ENCODE measurements at places on chromosomes 12 and 14. TPM values are rescaled to one million over a fixed set of nuclear protein-coding genes. Genes with fewer than 3 reads are reported as not detected.

- peak; percentile 22 for DNase-seq
These were observed 321.4 kb upstream of the LRFN5 start for GRCh38 chr14:41285186-41285748.

GRCh38 chr14:61147381-61147821 lies 133.7 kb downstream of the TMEM30B start:
- no peak for DNase-seq

GRCh38 chr12:3171195-3171591 lies 94.0 kb downstream of the TSPAN9 start:
- no peak for DNase-seq

GRCh38 chr14:55881577-55882241 lies 236.5 kb upstream of the PELI2 start:
- DNase-seq = no peak

- DNase-seq = no peak
These were observed 91.4 kb upstream of the FLRT2 start for GRCh38 chr14:85438481-85438942.

DNA sequence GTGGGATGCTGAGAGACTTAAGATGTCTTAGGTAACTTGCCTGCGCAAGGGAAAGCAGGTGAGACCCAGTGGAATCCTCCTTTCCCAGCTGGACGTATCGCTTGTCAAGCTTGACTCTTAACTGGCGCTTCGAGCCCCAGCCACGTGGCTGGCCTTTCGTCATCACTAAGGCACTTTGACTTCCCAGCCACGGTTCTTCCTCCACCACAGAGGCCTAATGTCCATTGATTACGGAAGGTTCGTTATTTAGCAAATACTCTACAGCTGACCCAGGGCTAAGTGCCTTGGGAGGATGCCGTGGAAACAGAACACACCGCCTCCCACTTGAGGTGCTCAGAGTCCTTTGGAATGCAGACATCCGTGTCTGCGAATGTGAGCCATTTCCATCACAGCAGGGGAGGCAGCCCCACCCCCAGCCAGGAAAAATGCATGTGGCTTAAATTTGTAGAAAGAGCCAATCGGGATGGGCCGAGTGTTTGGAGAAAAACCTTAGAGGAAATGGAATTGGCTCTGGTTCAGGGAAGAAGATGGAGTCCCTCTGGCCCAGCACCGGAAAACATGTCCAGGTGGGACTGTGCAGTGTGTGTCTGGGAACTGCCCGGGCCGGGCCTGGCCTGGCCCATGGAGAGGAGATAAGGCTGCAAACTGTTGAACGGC lies 115.7 kb downstream of the PLXNC1 start:
- DNase-seq = no peak

GRCh38 chr12:119102714-119103113 lies 76.0 kb upstream of the HSPB8 start:
- DNase-seq = no peak

The PROX2 gene
- total RNA-seq = 0.27 TPM

DNA sequence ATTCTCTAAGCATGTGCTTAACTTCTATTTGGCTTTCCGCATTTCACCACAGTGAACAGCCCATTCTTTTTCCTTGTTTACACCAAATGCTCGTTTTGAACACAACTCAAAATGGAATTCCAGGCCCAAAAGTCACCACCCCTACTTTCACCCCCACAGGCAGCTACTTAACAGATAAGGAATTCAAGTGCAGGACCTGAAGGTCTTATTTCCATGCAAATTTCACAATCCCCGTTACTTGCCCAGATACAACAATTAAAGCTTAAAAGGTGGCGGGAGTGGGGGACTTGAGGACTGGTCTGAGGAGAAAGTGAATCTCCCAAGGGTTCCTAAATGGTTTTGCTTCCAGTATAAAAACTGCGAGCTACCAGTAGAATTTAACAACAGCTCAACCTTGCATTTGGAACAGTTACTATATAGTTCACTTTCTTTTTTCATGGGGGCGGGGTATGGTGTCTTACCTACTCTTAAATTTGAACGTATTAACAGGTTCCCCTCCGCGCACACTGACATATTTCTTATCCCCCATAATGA lies 3.7 kb downstream of the USP44 start:
- DNase-seq = peak; percentile 31

DNA sequence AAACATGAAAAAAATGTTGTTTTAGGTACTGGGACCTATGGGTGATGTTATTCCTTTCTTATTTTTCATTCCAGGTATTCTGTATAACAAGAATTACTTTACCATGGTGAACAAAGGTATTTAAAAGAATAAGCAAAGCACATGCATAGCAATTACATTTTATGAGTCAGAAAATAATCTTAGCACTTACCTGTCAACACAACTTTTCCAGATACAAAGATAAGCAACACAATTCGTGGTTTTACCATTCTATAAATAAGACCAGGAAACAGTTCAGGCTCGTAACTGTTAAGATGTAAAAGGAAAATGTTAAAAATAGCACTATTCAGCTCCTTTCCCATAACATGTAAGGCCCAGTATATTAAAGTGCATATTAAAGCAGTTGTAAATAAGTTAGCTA lies 12.3 kb upstream of the ATG14 start:
- DNase-seq = no peak

GRCh38 chr12:70774055-70774454 lies 136.8 kb upstream of the PTPRB start:
- DNase-seq = no peak

The P3H3 gene
- 13.2 TPM for total RNA-seq

- DNase-seq = no peak
These were observed 6.6 kb upstream of the PTHLH start for GRCh38 chr12:27979145-27979544.

DNA sequence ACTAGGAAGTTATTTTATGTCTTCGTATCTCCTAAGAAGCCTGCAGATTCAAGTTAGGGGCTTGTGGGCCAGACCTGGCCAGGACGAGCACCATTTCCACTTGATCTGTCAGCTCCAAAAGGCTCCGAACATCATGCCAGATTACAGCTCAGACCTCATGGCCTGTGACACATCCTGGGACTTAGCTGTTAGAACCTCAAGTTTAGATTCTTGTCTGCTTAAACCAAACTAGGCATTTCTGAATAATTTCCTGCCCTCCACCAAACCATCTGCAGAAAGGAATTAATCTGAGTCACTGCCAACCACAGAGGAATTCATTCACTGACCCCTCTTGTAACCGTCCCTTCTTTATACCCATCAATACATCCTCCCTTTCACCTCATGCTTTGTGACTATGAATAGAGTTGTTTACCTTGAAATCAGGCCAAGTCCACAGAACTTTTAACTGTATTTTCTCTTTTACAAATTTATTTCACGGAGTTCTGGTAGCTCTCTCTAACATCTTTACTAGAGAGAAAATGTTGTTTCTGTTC lies 120.3 kb downstream of the FBXL14 start:
- DNase-seq = peak; percentile 39

DNA sequence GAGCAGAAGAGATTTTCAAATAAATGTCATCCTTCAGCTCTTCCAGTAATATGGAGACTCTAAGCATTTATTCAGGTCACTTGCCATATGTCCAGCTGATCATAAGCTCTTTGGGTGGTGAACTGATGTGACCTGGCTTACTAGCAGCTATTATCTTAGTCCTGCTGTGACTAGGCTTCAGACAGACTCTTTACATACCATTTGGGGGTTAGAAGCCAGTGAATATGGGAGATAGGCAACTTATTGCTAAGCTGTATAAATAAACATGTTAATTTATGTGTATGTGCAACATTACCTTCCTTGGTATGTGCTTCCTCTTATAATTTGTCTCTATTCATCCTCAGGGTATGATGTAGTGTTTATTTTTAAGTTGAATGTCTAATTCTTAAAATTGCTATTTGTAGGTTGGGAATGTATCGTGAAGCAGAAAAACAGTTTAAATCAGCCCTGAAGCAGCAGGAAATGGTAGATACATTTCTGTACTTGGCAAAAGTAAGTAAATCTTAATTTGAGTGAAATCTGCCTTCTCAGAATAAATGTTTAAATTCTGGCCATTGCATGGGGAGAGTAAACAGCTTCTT lies 32.4 kb downstream of the TTC8 start:
- DNase-seq = no peak

- DNase-seq = no peak
These were observed 72.7 kb downstream of the RIN3 start for GRCh38 chr14:92585981-92586937.
